Mesothelial cell of epicardium (in vitro differentiated cells): ENCODE measurements at places on chromosomes 11 and 22.

GRCh38 chr11:94046796-94047195, 25.6 kb downstream of the HEPHL1 start:
- DNase-seq, result no peak

DNA sequence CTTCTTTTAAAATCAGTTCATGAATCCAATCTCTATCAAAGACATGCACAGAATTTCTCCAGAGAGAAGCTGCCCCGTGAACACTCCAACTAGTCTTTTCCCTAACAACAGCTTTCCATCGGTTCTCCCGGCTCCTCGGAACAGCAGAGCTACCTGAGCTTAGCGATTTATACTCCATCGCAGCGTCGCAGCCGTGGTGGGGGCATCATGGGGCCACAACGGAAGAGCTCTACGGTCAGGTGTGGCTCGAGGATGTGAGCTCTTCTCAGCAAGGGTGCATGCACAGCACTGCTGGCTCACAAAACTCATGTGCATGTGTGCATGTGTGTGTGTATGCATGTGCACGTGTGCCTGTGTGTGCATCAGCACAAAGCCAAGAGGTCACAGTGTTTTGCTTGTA, 11.7 kb upstream of the MOB2 start:
- DNase-seq, result no peak

DNA sequence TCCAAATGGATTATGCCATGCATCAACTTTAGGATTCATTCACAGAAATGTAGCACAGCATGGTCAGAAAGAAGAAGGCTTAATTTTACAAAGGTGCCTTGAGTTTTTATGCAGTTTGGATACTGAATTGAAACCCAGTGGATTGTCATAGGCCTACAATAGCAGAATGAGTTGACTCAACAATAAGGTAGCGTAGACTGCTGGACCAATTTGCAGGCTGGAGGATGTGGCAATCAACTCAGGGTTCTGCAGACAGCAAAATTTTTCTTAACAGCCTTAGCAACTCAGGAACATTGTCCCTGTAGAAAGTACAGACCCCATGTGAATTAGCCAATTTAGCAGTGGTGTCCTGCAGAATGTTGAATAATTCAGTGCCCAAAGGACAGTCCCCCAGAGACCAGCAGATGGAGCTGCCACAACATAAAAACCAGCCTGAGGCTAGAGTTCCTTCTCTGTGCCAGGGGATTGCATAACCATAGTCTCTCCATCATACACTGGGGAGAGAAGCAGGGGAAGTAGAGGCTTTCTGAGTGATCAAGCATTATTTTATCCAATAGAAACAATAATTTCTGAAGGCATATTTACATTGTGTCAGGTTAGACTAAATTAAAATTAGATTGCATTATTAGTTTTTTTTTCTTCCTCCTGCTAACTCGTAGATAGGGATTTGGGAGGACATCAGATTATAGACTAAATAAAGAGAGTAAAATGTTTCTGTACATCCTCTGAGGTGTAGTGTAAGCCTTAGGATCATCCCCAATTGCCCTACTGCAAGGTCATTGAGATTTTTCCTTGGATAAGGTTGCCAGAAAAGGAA, 20.3 kb upstream of the MRPL17 start:
- DNase-seq, result no peak

DNA sequence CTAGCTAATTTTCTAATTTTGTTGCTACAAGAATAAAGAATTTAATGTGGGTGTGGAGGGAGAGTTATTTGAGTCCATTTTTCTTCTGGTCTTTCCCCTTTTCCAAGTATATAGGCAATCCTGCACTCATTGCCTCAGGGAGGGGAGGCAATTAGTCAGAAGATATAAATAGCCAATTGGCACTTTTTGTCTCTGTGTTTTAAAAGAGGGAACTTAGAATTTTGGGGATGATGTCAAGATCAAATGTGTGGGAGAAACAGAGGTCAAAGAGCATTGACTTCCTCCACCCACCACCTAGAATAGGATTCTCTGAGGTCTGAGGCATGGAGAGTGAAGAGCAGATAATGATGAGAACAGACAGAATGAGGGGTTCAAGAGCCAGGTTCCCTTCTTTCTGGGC, 120.3 kb upstream of the ZC3H12C start:
- DNase-seq, result no peak

DNA sequence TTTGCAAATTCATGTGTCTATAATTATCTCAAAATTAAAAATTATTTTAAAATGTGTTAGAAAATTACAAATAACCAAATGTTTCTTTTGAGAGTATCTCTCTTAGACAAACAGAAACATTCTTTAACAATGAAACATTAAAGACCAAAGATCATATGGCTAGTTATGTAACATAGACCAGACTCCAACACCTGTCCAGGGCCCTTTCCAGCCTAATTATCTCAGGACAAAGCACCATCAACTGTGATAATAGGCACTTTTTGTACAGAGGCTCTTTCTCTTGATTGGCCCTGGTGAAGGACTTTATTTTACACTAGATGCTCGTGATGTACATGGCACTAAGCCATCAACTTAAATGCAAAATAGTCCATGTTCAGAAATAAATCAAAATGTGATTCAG, 5.0 kb upstream of the PLEKHA7 start:
- no peak for DNase-seq

DNA sequence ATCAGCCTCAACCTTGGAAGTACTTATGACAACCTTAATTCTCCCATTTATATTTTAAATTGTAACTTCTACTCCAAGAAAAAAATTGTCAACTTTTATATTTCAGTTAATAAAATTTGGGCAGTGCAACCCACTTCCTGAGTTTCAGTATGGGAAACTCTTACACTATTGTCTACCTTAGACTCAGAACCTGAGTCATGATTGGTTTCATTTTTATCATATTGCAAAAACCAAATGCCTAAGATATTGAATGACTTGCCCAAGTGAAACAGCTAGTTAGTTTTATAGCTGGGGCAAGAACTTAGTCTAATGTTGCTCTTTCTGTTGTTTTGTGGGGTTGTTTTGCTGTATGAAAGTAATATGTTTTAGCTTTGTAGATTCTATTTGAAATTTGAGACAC, 334.0 kb upstream of the ARHGAP42 start:
- no peak for DNase-seq

DNA sequence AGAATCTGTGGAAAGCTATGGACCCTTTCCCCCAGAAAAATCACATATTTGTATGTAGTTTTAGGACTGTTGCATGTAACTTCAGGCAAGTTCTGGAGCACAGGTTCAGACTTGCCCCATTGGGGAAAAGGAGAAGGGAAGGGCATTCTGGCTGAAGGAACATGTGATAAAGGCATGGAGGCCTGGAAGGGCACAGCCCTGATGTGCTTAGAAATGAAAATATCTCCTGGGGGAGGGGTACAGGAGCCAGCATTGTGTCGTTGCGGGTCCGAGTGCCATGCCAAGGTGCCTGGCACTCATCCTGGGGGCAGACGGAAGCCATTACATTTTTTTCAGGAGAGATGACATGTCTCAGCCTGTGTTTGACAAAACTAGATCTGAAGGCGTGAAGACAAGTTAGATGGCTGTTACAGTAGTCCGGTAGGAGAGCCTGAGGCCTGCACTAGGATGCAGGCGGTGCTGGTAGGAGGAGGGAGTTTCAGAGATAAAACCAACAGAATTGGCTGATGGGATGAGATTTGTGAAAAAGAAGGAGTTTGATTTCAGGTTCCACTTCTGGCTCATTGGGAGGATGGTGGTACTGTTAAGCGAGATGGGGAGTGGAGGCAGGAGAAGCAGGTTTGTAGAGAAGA, 96.9 kb downstream of the TEAD1 start:
- no peak for DNase-seq

DNA sequence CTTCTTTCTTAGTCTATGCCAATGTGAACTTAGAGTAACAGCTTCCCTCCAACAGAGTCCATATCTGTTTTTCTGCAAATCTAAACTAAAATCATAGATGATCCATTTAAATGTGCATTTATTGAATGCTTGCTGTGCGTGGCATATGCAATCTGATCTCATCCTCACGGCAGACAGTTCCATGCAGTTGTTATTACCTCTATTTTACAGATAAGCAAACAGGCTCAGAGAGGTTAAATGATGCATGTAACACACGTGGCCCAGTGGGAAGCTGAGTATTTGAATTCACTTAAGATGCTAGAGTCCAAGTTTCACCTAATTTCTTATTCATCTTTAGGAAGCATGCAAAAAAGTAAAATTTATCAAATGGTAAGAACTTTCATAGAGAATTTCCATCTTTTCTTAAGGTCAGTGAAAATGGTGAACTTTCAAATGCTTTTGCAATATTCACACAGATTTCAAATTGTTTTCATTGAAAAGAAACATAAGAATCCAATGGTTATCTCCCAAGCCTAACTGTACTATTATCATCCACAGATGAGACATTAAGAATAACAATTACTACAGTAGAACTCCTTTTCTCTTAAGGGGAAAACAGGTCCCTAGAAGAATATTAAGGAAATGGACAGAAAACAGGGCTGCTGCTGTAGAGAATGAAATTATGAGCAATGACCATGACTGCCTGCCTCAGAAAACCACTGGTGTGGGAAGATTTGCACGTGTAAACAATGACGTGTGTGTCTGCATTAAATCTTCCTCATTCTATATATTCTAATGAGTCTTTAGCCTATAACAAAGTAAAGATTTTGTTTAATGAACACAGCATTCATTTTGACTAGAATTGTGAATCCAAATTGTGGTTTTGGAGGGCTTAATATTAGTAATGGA, 1171.3 kb downstream of the LRRC4C start:
- no peak for DNase-seq

- no peak for DNase-seq
Observed at GRCh38 chr11:46948378-46949131, 12.0 kb downstream of the CSTPP1 start.

GRCh38 chr11:9740202-9740883, 76.5 kb downstream of the SWAP70 start:
- no peak for DNase-seq

GRCh38 chr22:31148953-31149627, 8.8 kb upstream of the PLA2G3 start:
- DNase-seq, result peak; percentile 62

DNA sequence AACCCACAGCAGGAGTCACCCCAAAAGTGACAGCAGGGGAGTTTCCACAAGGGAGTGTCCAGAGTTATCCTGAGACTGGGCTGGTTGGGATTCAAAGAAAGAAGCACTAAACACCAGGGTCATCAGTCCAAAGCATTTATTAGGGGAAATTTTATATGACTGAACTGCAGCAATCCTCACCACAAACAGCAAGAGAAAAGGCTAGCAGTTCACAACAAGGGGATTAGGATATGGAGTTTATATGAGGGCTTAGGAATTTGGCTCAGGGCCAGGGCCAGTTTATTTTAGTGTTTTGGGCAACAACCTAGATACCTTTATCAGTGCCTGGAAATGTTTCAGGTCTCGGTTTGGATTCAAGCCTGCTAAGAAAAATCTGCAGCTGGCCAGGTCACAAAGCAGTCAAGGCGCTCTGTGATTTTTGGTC, 4.6 kb upstream of the TMEM126A start:
- peak; percentile 55 for DNase-seq

DNA sequence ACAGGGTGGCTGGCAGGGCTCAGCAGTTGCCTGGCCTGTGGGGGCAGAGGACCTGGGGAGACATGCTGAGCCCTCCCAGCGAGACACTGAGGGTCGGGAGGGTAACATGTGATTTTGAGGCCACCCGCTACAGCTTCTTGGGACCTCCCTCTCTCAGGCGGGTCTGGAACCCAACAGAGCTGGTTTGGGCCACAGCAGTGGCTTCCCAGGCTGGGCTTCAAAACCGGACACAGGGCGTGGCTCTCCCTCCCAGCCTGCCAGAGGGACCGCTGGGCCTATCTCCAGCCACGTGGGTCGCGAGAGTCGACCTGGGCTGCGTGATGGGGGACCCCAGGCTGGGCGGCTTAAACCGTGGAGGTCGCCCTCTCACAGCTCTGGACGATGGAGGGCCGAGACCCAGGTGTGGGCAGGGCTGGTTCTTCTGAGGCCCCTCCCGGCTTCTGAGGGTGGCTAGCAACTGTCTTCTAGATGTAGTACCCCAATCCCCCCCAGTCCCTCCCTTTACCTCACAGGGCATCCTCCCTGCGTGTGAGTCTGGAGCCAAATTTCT, 91.7 kb downstream of the KCNQ1 start:
- DNase-seq, result no peak

DNA sequence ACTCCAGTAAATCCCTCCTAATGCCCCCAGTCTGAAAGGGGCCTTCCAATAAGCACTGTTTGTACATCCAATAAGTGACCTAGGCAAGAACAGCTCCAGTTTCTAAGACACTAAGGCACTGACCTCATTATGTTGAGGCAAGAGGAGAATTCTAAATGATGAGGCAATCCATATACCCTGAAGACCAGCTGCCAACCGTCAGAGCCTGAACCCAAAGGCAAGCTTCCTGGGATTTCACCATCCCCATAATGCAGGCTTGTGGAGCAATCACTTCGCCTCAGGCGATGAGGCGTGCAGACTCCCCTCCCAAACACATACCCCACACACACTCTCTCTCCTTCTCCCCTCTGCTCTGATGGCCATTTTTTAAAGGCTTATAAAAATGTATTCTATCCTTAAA, 49.5 kb downstream of the LGR4 start:
- DNase-seq, result no peak

DNA sequence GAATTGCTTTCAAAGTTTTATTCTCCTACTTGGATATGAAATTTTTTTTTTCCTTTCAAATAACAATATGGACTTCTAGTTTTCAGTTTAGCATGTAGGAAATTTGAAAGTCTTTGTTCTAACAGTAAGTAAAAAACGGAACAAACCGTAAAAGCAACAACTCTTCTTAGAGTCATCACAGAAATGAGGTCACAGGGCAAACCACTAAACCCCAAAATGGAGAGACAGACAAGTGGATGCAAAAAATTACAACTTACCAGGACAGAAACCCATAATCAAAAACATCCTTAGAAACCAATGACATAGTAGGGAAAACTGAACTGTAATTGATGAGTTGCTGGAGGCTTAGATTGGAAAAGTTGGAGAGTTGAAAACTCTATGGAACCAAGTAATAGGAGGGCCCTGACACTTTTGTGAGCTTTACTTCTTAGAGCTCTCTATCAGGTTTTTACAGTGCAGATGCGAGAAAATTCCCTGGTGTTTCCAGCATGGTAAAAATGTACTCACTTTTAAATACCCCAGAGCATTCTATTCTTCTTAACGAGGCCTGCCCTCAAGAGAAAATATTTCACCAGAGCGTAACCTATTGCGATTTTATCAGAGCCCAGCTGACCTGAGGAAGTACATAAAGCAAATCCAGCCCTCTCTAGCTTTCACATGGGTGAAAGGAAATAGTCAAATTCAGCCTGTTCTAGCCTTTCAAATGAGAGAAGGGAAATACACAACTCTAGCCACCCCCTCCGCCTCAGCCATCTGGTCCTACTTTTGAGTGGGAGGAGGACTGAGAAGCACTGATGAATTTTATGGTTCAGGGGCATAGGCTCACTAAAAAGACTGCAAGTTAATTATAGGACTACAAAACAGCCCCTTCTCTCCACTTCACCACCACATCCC, 39.1 kb downstream of the CASP12 start:
- no peak for DNase-seq
